ENCODE measurements at places on chromosomes 6 and 20.

DNA sequence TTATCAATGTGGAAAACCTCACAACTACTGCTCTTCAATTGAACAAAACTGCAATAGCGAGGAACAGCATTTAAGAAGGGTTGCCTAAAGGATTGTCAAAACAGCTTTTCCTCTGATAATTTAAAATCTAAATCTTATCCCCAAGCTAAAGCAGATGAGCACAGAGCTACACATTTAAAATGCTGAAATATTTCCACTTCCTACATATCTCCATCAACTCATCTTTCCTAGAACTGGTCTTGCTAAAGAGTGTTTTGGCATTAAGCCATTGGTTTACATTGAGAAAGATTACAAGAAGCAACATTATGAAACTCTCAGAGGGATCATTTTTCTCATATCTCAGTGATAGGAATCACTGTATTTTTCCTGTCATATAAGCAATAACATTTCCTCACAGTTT is 3.6 kb downstream of the OR10C1 start:
- DNase-seq, result no peak

DNA sequence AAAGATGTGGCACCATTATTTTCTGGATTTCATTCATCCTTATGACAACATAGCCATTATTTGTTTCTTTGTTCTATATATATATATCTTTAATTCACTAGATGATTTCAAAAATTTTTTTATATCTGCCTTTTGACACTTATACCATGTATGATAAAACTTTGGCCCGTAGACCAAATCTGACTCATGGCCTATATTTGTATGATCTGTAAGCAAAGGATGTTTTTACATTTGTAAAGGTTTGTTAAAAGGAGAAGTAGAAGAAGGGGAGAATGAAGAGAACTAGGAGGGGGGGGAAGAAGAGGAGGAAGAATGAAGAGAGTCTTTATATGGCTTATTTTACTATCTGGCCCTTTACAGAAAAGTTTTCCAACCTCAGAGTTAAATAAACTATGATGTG is 279.7 kb downstream of the LAMA2 start:
- DNase-seq, result no peak

- no peak for DNase-seq
Observed at GRCh38 chr6:135852746-135853145, 1.2 kb downstream of the PDE7B start.

DNA sequence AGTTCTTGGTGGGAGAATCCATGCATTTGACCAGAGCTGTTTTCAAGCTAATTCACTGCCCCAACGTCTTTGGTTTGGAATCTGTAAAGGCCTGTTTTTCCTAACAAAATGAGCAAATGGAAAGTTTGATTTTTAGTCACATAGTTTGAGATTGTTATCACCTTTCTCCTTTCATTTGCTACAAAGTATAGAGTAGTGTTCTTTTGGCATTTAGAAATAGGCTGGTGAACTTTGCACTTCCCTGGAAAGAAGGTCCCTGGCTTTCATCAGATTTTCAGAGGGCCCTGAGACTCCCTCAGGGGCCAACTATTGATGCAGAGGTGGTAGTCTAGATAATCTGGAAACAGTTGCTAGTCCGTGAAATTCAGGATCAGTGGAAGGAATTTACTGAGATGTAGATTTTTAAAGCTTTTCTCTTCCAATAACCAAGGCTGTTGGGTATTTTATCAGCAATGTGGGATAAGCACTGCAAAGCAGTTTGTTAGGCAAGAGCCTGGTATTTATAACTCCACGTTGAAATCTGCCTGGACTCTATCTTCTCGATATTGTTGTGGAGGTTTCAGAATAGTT is 1.7 kb downstream of the ARFGEF2 start:
- no peak for DNase-seq

GRCh38 chr6:18368277-18369105 is 18.7 kb upstream of the RNF144B start:
- no peak for DNase-seq

GRCh38 chr6:115554060-115554459 is 506.6 kb downstream of the FRK start:
- DNase-seq, result no peak

DNA sequence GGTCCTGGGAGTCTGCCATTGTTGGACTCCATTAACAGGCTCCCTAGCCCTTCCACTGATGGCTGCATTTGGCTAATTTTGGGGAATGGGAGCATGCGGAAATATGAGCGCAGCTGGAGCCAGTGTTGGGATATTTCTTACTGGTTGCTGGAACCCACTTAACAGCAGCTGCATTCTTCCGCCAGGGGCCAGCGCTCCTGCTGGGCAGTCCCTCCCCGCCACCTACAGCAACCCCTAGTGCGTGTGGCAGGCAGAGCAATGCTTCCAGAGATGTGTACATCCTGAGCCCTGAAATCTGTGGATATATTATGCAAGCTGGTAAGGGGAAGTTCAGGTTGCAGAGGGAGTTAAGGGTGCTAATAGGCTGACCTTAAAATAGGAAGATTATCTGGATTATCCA is 16.4 kb downstream of the CST8 start:
- no peak for DNase-seq

DNA sequence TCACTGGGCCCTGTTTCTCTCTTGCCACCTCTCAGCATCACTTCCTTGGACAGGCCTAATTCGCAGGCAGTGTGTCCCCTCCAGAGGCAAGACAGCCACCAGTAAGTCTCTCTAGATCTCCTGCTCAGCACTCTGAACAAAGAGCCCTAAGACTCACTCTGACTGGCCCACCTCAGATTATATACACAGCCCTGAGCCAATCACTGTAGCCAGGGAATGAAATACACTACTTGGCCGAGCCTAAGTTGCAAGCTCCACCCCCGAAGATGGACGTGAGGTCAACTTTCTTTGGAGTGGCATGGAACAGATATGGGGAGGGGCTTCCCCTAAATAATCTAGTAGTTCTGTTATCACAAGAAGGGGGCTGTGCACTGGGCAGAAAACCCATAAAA is 4.1 kb downstream of the BPI start:
- no peak for DNase-seq

- DNase-seq, result no peak
Observed at GRCh38 chr20:2429051-2429450, 41.5 kb downstream of the SNRPB start.

DNA sequence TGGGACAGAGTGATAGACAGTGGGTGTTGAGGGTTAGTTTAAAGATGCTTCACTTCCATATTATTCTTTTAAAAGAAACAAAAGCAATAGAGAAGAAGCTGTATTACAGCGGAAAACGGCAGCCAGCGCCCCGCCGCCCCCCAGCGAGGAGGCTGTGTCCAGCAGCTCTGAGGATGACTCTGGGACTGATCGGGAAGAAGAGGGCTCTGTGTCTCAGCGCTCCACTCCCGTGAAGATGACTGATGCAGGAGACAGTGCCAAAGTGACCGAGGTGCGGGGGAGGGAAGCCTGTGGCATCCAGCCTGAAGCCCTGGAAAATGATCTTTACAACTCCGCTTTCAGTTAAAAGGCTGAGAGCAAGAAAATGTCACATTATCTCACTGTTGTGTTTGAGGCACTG is 100.2 kb downstream of the FIG4 start:
- DNase-seq, result no peak

DNA sequence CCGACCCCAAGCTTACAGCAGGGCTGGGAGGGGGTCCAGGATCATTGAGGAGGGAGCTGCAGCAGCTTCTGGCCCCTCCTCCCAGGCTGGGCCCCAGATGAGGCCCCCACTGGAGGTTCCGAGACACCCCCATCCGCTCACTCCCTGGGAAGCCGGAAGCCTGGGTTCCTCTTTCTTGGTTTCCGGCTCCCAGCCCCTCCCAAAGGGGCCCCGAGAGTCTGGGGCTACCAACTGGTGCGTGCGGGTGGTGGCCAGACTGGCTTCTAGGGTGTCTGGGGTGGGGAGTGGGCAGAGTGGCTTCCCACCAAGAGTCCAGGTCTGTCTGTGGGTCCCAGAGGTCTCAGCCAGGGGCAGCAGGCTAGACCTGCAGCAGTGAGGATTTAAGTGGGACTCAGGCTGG is 2.2 kb downstream of the RGS19 start:
- no peak for DNase-seq

DNA sequence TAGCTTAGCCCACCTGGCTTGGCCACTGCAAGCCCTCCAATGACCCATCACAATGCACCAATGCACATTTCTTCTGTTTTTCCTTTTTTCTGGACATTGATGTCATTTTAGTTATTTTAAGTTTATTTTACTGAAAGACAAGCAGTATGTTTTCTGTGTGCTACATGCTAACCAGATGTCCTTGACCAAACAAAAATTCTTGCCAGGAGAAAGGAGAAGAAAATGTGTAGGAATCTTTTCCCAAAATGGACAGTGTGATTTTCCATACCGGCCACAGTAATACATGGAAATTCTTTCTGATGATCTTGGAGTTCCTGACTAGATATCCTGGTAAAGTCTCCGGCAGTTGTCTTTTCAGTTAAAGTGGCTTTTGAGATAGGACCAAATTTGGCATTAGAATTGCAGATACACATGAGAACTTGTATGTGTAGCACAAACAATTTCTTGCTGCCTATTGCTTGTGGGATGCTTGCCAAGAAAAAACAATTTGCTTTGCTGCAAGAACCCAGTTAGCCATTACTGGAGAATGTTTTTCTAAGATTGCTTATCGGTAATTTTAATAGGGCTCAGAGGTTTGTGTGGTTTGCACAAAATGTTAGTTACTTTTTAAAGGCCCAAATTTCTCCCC is 696.5 kb upstream of the CITED2 start:
- no peak for DNase-seq

DNA sequence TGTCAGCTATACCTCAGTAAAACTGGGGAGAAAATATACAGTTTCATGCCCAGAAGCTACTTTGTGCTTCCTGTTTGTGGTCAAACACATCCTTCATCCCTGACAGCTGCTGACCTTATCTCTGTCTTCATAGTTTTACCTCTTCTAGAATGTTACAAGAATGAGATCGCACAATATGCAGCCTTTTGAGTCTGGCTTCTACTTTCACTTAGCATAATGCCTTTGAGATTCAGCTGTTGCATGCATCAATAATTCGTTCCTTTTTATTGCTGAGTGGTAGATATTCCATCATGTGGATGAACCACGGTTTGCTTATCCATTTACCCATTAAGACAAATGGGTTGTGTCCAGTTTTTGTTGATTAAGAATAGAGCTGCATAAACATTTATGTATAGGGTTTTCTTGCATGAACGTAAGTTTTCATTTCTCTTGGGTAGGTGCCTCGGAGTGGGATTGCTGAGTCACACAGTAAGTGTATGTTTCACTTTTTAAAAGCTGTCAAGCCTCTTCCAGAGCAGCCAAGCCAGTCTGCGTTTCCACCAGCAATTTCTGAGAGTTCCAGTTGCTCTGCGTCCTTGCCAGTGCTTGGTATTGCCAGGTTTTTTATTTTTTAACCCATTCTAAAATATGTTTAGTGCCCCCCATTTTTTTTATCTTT is 86.6 kb upstream of the PAX1 start:
- no peak for DNase-seq

DNA sequence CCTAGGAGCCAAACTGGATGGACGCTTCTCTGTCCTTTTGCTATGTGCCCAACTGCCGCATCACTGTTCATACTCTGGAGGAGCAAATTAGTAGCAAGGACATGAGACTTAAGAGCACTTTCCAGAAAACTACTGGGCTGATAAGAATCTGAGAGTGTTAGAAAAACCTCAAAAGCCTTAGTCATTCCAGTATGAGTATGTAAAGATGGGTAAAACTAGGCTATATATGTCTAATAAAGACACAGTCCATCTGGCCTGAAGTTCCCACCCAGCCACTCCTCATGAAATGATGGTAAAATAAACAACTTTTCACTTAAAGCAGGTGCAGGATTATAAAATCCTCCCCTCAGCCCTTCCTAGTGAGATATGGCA is 30.6 kb downstream of the SHLD1 start:
- DNase-seq, result no peak

- no peak for DNase-seq
Observed at GRCh38 chr6:13372688-13373487, 44.6 kb upstream of the TBC1D7 start.

DNA sequence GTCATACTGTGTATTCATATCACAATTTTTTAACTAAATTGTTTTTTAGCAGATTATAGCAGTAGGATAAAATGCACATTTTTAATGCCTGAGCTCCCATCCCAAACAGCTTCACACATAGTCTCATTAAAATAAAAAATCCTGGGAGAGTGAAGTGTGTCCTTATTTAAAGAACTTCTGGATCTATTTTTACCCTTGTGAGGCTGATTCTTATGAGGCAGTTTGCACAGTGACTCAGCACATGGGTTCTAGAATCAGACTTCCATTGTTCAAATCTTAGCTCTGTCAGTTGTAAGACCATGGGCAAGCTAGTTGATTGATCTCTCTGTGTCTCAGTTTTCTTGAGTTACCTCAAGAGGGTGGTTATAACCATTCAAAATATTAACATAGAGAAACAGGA is 72.3 kb downstream of the MACROD2 start:
- no peak for DNase-seq

GRCh38 chr6:68343901-68344300 is 291.2 kb upstream of the ADGRB3 start:
- no peak for DNase-seq

DNA sequence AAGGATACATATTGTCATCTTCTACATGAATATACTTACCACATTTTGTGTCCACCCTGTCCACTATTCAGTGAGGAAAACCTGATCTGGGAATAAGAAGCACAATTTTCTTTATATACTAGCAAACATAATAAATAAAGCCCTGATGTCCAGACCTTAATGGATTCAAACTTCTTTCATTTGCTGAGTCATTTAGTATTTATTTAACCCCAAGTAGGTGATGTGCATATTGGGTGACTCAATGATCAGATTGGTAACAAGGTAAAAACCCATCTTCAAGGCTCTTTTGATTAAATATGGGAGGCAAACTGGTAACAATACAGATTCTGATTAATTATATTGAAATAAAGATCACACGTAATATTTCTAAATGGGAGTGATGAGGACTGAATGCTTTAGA is 1159.8 kb upstream of the EYS start:
- no peak for DNase-seq

GRCh38 chr6:56806368-56806767 is 148.5 kb upstream of the BEND6 start:
- DNase-seq, result no peak

DNA sequence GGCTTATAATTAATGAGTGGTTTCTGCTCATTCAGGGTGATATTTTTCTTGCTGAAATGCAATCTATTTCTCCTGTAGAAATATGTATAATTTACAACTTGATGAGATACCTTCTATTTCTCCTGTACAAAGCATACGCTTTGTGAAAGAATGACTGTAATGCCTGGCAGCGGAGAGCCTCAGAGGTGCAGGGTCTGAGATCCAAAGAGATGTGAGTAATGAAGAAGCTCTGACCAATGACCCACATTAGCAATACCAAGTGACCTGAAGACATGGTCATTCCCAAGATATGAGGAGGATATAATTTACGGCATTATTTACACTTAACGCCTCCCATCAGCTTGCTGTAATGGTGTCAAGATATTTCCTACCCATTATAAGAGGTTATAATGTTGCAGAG is 98.4 kb upstream of the RAB32 start:
- no peak for DNase-seq

GRCh38 chr6:167711768-167712730 is 114.7 kb upstream of the AFDN start:
- DNase-seq, result no peak

GRCh38 chr6:84524636-84525035 is 239.8 kb downstream of the TBX18 start:
- DNase-seq, result no peak

- no peak for DNase-seq
Observed at GRCh38 chr20:20405623-20406022, 37.7 kb downstream of the INSM1 start.

All from CD4-positive, alpha-beta memory T cell (primary cell).